ENCODE measurements at places on chromosomes 2 and 18. TPM values are rescaled to one million over a fixed set of nuclear protein-coding genes. Genes with fewer than 3 reads are reported as not detected.

DNA sequence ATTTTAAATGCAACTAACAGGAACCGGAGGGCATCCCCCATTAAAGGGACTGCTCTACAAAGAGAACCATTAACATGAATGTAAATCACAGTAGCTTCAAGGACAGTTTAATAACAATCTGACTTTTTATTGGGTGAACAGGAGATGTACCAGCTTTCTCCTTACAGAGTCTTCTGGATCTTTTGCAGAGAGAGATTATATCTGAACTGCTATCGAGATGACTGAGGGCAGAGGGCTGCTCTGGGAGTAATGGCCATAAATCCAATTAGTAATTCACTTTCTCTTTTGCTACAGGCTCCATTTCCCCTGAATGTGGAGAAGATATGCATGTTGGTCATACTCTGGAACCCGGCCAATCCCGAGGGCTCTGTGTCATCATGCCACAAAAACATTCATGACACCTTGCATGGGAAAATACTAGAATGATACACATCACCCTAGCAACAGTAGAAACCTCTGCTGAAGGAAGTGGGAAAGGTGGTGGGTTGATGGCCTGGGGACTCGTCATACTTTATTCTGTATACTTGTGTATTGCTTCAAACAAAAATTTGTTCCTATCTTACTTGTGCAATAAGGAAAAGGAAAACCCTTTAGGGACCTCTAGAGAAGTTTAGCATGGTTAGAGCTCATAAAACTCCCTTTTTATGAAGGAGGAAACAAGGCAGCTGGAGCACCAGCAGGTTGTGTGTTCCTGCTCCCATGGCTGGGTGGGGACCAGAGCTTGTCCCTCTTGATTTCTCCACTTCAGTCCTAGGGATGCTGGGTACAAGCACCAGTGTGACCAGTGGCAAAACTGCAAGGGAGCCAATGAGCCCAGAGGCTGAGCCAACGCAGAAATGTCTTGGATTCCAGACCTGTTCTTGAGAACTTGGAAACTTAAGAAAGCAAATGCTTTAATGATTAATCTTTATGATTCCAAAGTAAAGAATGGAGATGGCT is 26.0 kb downstream of the CTAGE1 start:
- DNase-seq, result peak; percentile 46

DNA sequence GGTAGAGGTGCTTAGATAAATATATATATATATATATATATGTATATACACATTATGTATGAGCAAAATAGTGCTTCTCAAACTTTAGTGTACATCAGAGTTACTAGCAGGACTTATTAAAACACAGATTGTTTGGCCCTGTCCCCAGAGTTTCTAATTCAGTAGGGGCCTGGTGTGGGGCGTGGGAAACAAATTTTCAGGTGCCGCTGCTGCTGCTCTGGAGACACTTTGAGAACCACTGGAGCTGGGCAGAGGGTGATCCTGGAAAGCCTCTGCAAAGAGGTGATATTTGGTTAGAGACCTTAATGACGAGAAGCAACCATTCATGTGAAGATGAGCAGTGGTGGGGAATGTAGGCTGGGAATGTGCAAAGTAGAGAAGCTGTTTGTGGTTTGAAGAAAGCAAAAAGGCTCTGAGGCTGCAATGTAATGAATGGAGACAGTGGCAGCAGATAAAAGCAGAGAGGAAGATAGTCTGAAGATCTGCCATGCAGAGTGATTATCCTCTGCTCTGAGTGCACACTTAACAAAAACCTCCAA is 142.9 kb downstream of the PLCL1 start:
- DNase-seq, result no peak

DNA sequence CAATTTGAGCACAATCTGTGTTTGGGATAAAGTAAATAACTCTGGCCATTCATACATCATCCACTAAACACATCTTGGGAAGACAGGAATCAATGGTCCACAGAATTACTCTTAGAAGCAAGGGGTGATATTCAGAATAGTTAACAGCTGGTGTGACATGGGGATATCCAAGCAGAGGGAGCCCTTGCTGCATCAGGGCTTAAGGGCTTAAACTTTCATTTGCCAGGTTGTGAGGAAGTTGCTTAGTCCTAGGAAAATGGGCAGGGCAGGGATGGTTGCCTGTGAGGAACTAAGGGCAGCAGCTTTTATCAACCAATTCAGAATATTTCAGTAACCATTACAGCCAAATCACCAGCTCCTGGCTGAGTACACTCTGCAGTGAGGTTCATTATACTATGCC is 2.0 kb upstream of the ITGA6 start:
- DNase-seq, result no peak

SPR gene
- total RNA-seq, result 8.5 TPM

BCL11A gene
- not detected for total RNA-seq

TMEM178A gene
- 0.29 TPM for total RNA-seq

DNA sequence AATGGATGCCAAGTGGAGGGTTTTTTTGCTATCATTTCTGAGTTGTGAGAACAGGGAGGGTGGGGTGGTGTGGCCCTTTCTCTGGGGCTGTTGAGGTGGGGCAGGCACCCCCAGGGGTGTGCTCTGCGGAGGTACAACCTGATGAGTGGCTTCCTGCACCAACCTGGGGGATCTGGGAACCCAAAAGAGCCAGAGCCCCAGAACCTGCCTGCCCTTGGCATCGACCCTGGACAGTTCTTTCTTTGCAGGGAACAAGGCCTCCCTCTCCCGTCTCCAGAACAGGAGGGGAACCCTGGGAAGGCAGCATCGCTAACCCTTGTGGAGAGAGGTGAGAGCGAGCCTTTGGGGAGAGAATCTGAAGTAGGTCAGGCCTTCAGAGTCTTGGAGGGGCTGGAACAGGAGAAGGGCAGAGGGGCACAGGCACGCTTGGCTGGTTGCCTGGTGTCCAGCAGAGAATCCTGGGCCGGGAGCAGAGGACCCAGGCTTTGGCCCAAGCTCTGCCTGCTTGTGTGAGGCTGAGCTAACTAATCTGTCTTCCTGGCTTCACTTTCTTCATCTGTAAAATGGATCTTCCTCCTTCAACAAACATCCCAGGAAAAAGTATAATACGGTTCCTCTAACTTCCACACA is 84.9 kb downstream of the RHOB start:
- DNase-seq, result no peak

DNA sequence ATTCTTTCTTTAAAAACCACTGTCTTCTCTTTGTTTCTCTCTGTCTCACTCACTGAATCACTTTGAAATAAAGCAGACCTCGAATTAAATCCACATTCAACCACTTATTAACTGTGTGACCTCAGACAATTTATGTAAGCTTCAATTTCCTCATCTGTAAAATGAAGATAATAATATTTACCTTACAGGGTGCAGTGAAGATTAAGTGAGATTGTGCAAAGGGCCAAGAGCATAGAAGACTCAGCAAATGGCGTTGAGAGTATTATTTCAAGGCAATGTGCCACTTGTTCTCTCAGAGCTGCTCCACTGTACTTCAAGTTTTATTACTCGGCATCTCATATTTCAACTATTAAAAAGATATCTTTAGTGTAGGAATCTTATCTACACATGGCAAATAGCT is 454.2 kb upstream of the HNRNPA3 start:
- no peak for DNase-seq

GRCh38 chr2:215447673-215448081 is 11.8 kb upstream of the FN1 start:
- DNase-seq, result no peak

C2orf66 gene
- not detected for total RNA-seq

- no peak for DNase-seq
Observed at GRCh38 chr18:58264840-58265239, 220.8 kb downstream of the NEDD4L start.

PSMA8 gene
- 1.3 TPM for total RNA-seq

- no peak for DNase-seq
Observed at GRCh38 chr2:161158882-161159281, 1.3 kb upstream of the TANK start.

DNA sequence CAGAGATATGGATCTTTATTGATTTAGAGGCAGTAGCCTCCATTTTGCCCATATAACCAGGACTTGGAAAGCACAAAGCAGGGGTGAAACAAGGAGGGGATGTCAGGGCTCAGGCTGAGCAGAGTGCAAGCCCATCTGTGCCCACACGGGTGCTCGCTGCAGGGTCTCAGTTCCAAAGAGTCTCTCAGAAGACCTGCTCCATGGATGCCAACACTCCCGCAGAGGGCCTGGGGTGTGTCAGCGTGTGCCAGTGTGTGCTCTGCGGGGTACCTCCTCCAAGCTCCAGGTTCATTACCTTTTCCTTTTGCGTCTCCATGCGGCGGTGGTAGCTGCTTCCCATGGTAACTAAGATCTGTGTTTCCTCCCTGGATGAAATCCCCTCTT is 107.5 kb downstream of the EIPR1 start:
- DNase-seq, result no peak

GRCh38 chr2:144681389-144681788 is 161.5 kb upstream of the ZEB2 start:
- no peak for DNase-seq

DNA sequence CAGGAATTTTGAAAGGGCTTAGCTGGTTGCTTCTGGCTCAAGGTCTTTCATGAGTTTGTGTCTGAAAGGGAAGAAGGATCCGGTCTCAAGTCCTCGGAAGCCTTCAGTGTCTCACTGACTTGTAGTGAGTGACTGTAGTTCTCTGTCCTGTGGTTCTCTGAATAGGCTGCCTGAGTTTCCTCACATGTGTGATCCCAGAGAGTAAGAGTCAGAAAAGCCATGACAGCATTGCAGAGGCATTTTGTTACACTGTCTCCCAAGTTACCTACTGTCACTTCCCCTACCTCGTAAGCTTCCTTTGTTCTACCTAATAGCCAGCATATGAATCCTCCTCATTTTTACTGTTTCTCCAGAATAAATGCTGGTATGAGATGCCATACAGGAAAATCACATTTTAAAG is 709.1 kb upstream of the CHAC2 start:
- no peak for DNase-seq

- no peak for DNase-seq
Observed at GRCh38 chr2:240871071-240871958, 2.7 kb downstream of the AGXT start.

PCARE gene
- not detected for total RNA-seq

DNA sequence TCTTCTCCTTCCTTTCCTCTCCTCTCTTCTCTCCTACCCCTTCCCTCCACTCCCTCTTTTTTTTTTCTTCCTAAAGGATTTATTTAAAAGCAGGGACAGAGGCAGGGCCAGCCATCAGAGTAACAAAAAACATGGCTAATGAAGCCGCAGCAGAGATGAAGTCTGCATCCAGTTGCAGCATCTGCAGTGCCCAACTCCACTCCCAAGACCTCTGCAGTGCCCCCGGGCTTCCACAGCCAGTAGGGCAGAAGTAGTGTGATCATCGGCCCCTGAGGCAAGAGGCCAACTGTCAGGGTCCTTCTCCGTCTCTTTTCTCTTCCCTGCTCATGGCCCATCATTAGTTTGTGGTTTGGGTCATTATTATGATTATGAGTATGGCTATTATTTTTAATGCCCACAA is 4.2 kb upstream of the EGR4 start:
- DNase-seq, result no peak

DNA sequence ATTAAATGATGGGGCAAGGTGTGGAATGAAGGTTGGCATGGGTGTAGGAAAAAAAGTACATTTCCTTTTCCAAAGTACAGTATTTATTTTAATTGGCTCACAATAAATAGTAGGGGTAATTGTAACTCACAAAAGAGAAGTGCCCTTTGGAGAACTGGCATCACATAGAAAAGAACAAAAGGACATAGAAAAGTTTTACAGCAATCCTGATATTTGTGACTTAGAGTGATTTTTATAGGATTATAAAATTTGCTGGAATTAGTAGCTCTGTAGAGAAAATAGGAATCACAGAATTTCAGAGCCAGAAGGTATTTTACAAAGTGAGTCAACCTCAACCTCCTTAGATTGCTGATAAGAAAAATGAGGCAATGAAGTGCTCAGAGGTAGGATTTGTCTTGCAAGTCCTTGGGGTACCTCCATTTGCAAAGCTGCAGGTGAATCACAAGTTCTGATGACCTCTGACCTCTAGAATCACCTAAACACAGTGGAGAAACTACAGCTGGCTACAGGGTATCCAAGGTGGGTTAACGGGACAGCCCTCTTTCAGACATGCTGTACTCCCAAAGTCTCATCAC is 133.6 kb downstream of the SOCS6 start:
- no peak for DNase-seq

GRCh38 chr18:72458271-72458670 is 85.9 kb downstream of the CBLN2 start:
- DNase-seq, result no peak

DNA sequence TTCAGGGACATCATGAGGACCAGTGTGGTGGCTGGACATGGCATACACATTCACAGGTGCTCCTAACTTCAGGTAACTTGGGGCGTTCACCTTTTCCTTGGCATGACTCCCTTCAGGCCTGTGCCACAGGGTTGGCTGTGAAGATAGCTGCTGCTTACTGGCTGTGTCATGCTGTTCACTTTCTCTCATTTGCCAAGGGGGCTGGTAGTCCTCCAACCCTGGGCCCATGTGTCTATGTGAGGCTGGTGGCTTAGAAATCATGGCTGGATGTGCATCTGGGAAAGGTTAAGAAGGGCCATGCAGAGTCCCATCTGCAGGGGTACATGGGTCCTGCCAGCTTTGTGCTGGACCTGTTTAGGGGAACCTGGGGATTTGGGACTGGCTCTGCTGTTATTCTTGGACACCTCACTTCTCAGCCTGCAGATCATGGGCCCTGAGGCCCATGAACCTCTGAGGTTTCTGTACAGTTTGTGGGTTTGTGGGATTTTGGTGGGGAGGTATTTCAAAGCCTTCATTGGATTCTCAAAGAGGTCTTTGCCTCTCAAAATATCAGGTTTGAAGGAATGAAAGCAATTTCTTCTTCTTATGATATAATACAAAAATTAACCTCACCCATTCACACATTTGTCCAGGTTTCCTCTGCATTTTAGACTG is 62.9 kb downstream of the FHOD3 start:
- no peak for DNase-seq

TPO gene
- not detected for total RNA-seq

CHST10 gene
- total RNA-seq, result 4.7 TPM

DNA sequence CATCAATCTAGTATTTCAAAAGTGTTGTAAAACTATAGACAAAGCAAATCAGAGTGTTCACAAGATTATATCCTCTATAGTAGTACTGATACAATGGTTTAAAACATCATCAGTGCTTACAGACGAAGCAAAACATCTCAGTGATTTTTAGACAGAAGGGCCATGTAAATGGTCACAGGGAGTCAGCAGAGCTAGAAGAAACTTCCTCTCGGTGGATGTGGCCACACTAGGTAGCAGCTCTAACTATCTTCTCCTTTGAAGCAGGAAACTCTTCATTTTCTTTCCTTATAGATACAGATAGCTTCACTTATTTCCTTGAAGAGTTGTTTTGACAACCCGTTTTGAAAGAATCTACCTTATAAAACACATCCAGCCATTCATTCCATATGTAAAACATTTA is 80.4 kb upstream of the CD226 start:
- DNase-seq, result no peak

GRCh38 chr18:55380589-55380988 is 207.4 kb downstream of the TCF4 start:
- DNase-seq, result no peak

B3GNT7 gene
- total RNA-seq, result not detected
